ENCODE measurements at places on chromosomes 4 and X.

GRCh38 chr4:78777576-78777940 lies 1.4 kb downstream of the BMP2K start:
- no peak for DNase-seq

GRCh38 chr4:63492515-63492914 lies 916.7 kb downstream of the TECRL start:
- DNase-seq: no peak

- DNase-seq: no peak
Measured at GRCh38 chrX:120459309-120459708, 9.8 kb downstream of the LAMP2 start.

GRCh38 chr4:47579235-47579634 lies 94.2 kb downstream of the ATP10D start:
- DNase-seq: no peak

DNA sequence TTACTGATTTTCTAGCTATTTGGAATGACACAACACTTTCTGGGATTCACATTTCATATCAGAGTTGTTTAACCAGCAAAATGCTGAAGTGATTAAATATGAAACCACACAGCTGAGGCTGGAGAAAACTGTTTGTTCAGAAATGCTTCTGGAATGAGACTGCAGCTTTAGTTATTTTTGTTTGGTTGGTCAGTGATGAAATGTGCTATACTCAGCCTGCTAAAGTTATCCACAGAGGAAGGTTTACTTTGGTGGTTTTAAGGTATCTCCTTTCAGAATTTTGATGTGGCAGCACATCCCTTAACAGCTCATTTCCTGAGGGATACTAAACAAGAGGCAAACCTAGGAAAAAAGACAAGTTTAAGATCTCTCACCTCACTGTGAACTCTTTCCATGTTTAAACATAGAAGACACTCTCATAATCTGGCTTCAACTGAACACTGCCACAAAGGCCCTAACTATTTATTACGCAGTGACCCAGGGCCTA lies 106.6 kb upstream of the PDE5A start:
- no peak for DNase-seq

DNA sequence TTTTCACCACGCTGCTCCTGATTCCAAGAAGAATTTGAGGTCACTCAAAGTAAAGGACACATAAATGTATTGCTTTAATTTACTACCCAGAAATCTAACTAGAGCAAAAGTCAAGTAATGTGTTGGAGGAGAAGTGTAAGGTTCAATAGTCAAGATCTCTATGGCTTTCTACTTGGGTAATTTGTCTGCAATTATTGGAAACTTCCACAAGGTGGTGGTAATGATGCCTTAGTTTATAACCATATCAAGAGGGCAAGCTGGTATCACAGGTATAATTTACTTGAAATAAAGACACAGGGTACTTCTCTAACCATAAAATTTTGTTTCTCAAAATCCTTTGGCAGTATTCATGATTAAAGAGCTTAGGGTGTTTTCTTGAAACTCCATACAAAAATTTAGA lies 10.2 kb upstream of the GRIA3 start:
- DNase-seq: no peak

- no peak for DNase-seq
Measured at GRCh38 chr4:112329672-112330375, 32.7 kb downstream of the ALPK1 start.

DNA sequence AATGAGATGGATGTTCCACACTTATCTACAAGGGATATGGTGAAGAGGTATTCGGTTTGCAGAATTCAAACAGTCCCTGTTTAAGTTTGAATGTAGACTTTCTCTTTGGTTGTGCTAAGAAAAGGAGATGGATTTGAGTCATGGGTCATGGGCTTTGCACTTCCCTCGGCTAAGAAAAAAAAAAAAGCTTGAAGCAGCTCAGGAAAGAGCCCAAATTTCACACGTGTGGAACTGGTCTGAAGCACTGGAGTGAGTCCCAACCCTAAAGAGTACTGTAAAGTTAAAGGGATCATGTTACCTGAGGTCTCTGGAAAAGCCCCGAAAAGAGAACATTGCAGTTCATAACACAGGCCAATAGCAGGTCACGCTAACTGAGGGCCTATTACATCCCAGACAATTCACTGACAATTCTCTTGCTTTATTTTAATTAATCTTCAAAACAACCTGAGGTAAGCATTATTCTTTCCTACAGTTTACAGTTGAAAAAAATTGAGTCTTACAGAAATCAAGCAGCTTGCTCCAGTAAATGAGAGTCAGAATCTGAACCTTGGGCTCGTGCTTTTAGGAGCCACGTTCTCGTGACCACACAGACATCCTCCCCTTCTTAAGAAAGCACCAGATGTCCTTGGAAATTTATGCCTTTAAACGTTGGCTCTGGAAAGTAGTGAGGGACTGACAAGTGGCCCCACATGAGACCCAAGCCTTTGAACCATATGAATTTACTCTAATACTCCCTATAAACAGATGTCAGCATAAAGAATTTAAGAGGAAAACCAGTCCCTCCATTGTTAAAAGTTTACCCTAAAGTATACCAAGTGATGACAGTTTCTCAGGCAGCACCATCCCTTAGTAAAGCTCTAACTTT lies 89.3 kb downstream of the MAD2L1 start:
- no peak for DNase-seq

DNA sequence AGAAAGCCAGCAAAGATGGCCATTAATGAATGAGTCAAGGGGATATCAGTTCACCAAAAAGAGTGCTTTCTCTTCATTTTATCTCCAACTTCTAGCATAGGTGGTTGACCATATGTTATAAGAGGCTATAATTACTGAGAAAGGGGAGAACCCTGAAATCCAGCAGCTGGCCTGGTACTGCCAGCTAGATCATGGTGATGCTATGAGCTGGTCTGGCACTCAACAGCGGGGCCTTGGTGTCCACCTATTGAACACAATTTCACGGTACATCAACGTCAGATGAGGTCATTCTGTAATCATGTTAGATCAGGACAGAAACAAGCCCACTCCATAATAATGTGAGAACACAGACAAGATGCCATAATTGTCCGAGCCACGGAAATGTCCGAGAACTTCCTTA lies 1644.8 kb upstream of the PCDH7 start:
- no peak for DNase-seq

- no peak for DNase-seq
Measured at GRCh38 chr4:80125252-80126177, 52.5 kb upstream of the ANTXR2 start.

GRCh38 chr4:100082852-100083251 lies 107.4 kb downstream of the DDIT4L start:
- DNase-seq: no peak

- no peak for DNase-seq
Measured at GRCh38 chr4:81485310-81485980, 13.7 kb upstream of the RASGEF1B start.

GRCh38 chrX:5458300-5458842 lies 770.3 kb downstream of the NLGN4X start:
- DNase-seq: no peak

GRCh38 chrX:13123247-13123856 lies 78.9 kb upstream of the FAM9C start:
- DNase-seq: no peak

- DNase-seq: no peak
Measured at GRCh38 chr4:149735796-149736195, 79.8 kb downstream of the IQCM start.

DNA sequence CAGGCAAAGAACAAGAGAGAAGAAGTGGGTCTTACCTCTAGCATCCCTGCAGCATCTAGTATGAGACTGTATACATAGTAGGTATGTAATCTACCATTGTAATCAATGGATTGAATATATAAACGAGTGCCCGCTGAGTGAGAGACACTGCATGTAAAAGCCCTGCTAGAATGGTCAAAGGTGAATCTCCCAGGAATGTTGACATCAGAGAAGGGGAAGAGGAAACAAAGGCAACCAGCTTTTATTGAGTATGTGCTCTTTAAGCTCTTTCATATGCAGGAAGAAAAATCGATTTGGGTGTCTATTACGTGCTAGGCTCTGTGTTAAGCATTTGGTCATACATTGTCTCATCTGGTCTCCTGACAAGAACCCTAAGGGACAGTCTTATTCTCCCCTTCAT lies 91.9 kb upstream of the KLHL13 start:
- no peak for DNase-seq

- DNase-seq: no peak
Measured at GRCh38 chr4:35538807-35539206, 705.5 kb downstream of the ARAP2 start.

DNA sequence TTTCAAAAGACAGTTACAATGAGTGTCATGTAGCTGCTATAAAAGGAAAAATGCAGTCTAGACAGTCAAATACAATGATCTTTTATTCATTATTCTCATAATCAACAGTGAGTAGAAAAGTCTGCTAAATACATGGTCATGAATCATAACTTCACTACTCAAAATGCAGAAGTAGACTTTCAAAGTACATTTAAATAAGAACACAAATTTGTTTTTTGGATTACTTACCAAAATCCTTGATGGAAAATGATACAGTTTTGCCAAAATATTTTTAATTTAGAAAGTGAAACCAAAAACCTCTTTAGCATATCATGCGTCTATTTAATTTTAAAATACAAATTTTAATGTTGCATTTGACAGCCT lies 4.9 kb downstream of the ACSL4 start:
- DNase-seq: no peak

Data from substantia nigra (tissue), 51 donors.